Osteocyte (in vitro differentiated cells): ENCODE measurements at places on chromosomes 6 and 20. TPM values are rescaled to one million over a fixed set of nuclear protein-coding genes. Genes with fewer than 3 reads are reported as not detected.

DNA sequence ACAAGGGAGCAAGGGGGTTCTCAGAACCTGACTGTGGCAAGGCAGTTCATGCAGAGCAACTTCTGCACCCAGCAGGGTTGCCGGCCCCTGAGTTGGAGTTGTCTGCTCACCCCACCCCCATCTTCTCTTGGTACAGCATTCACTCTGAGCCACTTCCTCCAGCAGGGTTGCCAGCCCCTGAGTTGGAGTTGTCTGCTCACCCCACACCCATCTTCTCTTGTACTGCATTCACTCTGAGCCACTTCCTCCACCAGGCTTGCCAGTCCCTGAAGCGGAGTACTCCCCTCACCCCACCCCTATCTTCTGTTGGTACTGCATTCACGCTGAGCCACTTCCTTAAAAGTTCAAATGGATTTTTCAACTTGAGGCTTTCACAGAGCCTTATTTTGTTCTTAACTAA, 79.7 kb upstream of the SYNDIG1 start:
- no peak for DNase-seq

DNA sequence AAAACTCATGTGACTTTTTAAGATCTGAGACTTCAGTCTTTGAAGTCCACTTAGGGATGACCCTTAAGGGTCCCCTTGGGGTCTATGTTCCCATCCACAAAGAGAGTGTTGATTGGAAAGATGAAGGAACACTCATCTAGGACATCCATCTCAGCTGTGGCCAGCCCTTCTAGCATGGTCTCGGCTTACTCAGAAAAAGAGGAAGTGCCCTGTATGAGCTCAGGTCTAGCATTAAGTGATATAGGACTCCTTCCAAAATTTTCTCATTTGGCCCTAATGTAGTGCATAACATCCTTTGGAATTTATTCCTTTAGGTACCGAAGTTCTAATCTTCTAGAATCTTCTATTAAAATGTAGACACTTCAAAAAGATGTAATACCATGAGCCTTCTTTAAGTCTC, 77.4 kb downstream of the NDUFAF5 start:
- DNase-seq, result no peak

DNA sequence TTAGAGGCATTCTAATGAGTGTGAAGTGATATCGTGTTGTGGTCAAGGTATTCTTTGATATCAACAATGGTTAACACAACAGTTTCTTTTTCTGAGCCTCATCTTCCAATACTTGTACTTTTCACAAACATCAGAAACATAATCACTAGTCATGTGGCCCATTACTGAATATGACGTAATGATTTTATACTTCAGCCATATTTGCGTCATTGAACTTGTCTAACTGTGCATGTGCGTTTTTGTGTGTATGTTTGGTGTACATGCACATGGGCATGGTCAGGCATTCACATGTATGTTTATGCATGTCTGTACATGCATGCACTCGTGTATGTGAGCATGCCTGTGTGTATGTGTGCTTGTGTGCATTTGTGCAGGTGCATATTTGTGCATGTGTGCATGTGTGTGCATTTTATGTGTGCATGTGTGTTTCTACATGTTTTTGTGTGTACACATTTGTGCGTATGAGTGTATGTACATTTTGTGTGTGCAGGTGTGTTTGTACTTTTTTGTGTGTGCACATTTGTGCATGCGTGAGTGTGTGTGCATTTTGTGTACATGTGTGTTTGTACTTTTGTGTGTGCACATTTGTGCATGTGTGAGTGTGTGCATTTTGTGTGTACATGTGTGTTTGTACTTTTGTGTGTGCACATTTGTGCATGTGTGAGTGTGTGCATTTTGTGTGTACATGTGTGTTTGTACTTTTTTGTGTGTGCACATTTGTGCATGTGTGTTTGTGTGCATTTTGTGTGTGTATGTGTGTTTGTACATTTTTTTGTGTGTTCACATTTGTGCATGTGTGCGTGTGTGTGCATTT, 29.4 kb downstream of the PRR18 start:
- DNase-seq, result peak; percentile 5

GRCh38 chr6:710601-711571, 17.9 kb upstream of the EXOC2 start:
- DNase-seq, result no peak

DNA sequence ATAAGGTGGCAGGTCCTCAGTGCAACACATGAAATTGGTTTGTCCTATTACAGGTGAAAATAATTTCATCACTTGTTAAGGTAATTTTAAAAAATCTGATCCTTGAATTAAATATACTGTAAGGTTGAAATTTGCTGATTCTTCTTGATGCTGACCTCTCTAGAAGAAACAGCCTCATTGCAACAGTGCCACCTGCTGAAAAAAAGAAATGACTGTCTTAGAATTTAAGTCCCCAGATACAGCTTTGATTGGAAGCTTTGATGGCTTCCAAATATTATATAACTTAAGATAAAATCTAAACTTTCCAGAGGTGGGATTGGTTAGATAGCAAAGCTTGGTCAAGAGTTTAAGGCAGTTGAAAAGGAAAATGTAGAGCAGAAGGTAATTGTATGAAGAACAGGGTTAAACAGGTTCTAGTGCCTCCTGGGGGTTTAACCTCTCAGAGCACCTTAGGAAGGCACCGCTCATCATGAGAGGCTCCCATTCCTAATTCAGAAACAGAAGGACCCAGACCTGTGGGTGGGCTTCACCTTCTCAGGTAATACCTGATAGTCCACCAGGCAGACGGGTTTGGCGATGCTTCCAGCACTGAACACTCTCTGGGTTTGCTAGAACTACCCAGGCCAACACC, 401.0 kb downstream of the PAX1 start:
- DNase-seq, result no peak

MOXD1 gene
- total RNA-seq, result 8.0 and 8.2 TPM in 2 replicates

DNA sequence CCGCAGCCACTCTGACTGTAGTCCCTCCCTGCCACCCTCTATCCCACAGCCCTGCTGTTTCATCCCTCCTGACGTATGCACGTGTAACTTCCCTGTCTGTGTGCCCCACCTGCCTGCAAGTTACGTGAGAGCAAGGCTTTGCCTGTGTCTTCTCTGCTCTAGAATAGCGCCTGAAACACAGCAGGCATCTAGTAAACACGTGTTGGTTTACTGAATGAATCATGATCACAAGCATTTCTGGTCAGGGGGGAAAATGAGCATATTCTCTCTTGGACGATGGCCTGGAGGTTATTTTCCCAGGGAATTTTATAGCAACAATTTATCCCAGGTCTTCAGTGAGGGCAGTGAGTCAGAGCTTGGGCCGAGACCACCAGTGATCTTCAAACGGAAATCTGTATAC, 38.3 kb downstream of the PSMG4 start:
- DNase-seq, result no peak

DNA sequence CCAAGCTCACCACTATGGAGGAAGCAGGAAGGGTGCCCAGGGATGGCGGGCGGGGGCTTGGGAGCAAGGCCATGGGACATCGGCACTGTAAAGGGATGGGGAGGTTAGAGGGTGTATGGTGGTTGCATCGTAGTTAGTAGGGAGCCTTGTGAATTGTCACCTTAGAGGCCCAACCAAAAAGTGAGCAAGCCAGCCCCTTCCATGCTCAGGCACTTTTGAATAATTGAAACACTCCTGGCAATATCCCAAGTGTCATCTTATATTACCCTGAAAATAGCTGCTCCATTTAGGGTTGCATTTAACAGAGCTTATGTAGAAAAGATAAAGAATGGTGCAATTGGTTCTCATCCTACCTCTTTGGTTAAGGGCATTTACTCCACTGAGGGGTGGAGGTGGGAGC, 169.2 kb downstream of the SAMD5 start:
- no peak for DNase-seq

TOMM6 gene
- 133 TPM in 2 replicates for total RNA-seq

GRCh38 chr6:159908535-159908934, 17.7 kb downstream of the MAS1 start:
- no peak for DNase-seq

- DNase-seq, result no peak
Observed at GRCh38 chr20:63597651-63598478, 23.8 kb upstream of the HELZ2 start.
